ENCODE measurements at places on chromosomes 6 and 20.

- no peak for DNase-seq
These were observed 1.4 kb downstream of the METTL24 start for GRCh38 chr6:110356778-110357177.

DNA sequence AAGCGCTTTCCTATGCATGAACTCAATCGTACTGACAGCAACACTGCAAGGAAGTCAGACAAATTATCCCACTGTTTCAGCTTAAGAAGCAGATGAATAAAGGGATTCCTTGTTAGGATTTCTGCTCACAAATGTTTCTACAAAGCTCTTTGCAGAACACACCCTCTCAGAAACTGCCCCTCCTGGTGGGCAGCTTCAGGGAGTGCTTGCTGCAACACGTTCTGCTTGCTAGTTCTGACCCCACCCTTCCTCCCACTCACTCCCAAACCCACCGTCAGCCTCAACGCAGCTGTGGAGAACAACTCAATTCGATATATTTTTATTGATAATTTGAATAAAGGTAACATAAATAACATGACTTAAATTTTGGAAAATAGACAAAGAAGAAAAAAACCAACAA is 250.8 kb upstream of the PRDM1 start:
- no peak for DNase-seq

GRCh38 chr6:39804466-39805065 is 12.4 kb downstream of the DAAM2 start:
- peak; percentile 73 for DNase-seq

- no peak for DNase-seq
These were observed 97.4 kb upstream of the NEDD9 start for GRCh38 chr6:11329726-11330412.

DNA sequence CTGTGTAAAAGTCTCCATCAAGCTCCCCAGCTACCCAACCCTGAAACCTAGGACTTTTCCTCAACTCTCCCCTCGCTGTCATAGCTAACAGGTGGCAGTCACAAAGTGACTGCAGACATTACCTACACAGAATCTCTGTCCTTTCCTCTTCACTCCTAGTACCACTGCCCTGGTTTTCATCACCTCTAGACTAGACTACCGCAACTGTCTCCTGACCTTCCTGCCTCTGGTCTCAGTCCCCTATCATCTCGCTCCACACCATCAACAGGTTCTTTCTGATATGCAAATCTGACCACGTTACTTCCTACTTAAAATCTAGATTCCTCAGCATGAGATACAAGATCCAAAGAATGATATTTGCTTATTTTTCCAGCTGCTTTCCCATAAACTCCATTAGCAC is 93.8 kb downstream of the SMLR1 start:
- DNase-seq, result no peak

- DNase-seq, result no peak
These were observed 87.6 kb upstream of the GCM1 start for GRCh38 chr6:53236241-53236640.

DNA sequence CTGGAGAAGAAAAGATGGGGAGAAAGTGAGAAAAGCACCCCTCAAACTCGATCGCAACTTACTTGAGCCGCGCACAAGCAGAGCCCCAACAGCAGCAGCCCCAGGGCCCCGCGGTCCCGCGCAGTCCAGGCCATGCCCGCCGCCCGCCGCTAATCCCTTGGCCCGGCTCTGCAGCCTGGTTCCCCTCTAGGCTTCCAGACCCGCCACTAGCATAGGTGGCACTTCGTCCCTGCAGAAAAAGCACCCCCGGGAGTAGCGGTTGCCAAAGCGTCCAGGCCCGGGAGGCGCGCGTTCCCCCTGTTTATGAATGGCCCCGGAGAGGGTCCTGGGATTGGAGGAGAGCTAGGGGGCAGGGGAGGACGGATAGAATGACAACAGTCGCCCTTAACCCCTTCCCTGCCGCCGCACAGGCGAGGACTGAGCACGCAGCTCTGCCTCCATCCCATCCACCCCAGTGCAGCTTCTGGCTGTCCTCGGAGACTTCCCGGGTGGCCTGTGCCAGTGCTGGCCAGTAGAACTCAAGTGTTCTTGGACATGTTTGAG is 19.9 kb downstream of the COL9A1 start:
- DNase-seq, result no peak

DNA sequence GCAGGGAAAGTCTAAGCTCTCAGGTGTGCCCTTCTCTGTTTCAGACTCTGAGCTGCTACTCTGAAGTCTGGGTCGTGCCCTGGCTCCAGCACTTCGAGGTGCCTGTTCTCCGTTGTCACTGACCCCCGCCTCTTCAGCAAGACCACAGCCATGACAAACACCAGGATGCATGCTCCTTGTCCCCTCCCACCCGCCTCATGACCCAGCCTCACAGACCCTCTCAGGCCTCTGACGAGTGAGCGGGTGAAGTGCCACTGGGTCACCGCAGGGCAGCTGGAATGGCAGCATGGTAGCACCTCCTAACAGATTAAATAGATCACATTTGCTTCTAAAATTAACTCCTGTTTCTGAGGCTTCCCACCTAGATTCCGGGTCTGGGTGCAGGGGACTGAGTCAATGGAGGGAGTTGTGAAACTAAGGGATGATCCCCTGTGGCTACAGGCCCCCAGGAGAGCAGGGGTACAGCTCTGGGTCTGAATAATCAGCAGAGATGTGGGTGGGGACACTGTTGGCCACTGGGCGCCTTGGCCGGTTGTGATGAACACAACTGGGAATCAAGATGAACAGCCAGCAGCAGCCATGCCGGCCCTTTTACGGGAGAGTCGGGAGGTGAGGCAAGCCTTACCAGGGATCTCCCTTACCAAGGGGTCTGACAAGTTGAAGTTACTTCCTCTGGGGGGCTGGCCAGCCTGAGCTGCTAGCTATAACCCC is 10.7 kb downstream of the CST7 start:
- DNase-seq, result no peak

GRCh38 chr6:1851681-1852456 is 242.2 kb downstream of the FOXC1 start:
- no peak for DNase-seq

DNA sequence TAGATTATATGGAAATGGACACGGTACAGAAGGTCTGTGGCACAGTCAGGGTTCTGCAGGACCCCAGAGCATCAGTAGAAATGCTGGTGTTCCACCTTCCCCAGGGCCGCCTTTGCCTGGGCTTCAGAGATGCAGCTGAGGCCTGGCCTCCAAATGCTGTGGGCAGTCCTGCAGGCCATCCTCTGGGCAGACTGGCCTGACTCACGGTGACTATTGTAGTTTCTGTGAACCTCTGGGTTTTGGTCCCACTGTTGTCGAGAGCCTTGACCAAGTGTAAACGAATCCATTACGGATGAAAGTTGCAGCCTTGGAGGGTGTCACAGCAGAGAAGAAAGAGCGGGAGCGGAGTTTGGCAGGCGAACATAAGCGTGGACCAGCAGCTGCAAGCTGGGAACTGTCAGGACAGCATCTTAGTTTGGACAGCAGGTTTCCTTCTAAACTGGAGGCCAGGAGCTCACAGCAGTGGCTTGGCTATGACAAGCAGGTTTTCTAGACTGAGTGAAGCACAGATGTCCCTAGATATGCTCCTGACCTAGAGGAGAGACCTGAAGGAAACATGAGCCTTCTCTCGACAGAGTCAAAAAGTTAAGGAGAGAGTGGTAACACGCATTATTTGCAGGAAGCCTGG is 46.2 kb upstream of the BCLAF1 start:
- no peak for DNase-seq

GRCh38 chr6:138347864-138348263 is 29.8 kb upstream of the SMIM28 start:
- DNase-seq, result no peak

DNA sequence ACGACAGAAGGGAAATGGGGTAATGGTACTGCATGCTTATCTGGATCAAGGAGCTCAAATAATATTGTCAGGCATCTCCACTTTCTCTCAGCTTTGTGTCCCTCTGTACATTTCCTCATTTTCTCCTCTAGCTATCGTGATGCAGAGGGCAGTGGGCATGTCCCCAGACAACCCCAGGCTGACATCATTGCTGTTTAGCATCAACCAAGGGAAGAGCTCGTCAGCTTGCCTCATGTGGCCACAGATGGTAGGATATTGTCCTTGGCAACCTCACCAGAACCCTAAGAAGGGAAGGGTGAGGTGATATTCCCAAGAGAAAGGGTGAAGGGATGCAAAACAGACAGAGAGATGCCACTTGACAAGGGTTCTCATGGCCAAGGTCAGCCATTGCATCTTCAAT is 58.3 kb downstream of the MAFB start:
- DNase-seq, result no peak

DNA sequence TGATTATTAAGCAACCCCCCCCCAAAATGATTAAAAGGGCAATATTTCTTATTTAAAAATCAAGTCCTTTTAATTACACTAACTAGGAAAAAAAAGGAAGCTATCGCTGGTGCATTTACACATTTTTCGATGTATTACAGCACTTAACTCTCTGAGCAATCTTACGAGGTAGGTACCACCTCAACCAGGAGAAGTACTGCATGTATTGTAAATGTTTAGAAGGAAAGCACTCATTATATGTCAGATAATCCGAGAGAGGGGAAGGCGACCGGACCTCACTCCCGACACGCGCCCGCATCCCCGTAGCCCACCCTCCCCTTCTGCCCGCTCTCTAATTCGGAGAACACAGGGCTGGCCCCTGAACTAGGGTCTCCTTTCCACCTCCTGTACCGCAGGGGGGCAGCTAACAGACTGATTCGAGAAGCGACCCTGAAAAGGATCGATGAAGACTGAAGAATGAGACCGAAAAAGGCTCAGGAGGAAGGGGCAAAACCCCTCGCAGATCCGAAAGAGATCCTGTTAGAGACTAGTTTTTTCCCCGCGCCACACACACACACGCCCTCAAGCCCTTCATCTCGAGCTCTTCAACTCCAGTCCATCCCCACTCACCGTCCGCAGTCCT is 337 bp downstream of the ESF1 start:
- DNase-seq, result peak; percentile 8

DNA sequence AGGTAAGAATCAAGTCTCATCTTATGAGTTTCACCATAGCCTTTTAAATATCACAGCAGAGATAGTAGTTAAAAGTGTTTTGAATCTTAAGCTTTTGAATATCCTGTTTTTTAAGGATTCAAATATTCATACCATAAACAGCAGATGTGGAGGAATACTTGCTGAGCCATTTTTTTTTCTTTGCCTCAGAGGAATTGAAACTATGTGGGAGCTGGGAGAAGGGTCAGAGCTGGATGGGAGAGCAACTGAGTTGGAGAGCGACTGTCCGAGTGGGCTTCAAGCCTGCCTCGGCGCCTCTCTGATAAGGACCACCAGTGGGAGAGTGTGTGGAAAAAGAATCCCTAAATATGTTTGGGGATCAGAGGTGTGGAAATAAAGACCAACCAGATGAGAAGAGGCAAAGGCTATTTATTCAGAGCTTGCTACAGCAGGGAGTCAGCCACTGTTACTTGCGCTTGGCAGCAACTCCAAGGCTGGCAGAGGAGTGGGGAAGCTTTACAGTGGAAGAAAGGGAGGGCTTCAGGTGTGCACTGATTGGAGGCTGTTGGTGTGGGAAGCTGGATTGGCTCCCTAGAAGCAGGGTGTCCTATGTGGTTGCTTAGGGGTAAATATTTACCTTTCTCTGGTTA is 34.3 kb upstream of the MCUR1 start:
- DNase-seq, result no peak

DNA sequence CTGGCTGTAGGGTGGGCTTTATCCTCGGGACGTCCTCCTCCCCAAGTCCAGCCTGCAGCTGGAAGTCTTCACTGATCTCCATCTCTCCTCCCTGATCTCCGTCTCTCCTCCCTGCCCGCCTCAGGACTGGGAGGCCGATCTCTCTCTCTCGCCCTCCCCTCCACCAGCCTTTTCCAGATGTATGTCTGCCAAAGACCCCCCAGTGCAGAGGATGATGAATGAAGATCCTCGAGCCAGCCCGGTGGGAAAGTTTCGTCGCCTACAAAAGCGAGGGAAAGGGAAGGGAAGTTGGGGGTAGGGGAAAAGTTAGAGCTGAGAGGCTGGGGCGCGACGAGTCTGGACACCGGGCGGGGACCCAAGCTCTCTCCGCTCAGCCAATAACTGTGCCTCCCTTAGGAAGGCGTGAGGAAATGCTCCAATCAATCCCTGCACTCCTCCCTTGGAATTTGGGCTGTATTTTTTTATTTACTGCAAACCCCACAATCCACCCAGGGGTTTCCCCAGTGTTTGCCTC is 595 bp upstream of the SRF start:
- DNase-seq, result peak; percentile 83

GRCh38 chr6:83359638-83360037 is 71.2 kb downstream of the ME1 start:
- DNase-seq, result no peak

GRCh38 chr20:18256440-18257090 is 31.8 kb upstream of the ZNF133 start:
- DNase-seq, result no peak

GRCh38 chr6:41732591-41733359 is 2.6 kb downstream of the TFEB start:
- DNase-seq, result no peak

DNA sequence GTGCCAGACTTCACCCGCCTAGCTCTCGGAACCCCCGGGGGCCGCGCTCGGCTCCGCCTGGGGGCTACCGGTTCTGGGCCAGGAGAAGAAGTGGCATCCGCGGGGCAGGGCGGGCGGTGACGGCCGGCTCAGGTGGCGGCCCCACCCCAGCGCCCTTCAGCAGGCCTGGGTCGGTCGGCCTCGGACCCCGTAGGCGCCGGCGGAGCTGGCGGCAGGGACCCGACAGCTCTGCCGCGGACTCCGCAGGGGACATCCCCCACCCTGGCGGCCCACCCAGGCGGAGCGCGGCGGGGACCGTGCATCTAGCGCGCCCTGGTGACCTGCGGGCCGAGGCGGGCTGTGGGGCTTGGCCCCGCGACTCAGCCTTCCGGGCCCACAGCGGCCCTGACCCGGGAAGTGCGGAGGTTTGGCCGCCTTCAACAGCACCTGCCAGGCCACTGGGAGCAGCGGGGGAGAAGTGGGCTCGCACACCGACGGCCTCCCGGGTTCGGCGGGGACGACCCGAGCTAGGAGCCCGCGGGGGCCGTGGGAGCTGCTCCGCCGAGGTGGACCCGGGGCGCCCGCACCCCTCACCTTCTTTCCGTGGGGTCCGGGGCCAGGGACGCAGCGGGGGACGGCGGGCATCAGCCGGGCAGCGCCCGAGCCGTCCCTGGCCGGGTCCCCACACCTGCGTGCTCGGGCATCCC is 87.1 kb downstream of the TMEM242 start:
- no peak for DNase-seq

- no peak for DNase-seq
These were observed 306.5 kb upstream of the SPTLC3 start for GRCh38 chr20:12702312-12702711.

GRCh38 chr6:25697537-25698340 is 45.7 kb downstream of the SCGN start:
- no peak for DNase-seq

Measured in urothelium cell line (cell line).